CD4-positive, alpha-beta T cell (primary cell): ENCODE measurements at places on chromosomes 7 and 10. TPM values are rescaled to one million over a fixed set of nuclear protein-coding genes. Genes with fewer than 3 reads are reported as not detected.

- no peak for DNase-seq
- no peaks in the 10 kb centered on the region for H3K4me1 ChIP-seq
- H3K27ac ChIP-seq: no peak overlapping the region
These were observed 26.1 kb upstream of the PRKAR1B start for GRCh38 chr7:753190-753589.

DNA sequence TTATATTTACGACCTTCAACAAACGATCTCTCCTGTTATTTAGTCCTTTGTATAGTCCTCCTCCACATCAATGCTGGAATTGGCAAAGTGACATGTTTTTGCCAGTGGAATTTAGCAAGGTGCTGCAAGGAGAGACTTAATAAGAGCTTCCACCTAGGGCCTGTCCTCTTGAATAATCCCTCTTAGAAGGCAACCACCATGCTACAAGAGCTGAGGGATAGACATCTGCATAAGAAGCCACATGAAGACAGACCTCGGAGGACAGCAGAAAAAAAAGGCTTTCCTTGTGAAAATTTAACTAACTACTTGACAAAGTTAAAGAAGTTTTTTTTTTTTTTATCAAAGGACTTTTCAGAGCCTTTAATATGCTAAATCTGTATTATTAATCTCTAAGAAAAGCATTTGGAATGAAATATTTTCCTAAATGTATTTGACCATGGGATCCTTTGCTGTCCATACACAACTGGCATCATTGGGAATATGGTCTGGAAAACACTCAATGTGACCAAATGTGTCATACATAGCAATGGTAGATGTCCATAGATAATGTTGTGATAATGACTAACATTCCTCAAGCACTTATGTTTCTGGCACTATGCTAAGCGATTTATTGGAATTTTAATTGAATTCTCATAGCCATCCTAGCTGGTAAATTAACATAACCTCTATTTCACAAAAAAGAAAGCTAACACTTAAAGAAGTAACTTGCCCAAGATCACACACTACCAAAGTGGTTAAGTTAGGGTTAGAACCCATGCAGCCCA is 13.2 kb downstream of the HYCC1 start:
- H3K27ac ChIP-seq: no peak overlapping the region
- no peak for DNase-seq
- no peaks in the 10 kb centered on the region for H3K36me3 ChIP-seq

DNA sequence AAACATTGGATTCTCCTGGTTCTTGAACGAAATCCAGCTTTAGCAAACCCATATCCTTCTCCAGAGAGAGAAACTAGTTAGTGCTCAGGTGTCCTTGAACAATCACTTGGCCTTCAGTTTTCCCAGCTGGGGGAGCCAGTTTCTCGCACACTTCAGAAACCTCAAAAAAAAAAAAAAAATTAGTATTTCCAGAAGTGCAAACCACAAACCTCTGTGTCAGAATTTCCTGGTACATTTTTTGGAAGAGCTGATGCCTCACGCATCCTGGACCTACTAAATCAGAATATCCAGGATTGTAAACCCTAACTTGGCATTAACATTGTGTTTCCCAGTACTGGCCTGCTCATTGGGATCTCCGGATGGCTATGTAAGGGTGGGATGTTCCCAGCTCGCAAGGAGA is 143.4 kb upstream of the EGR2 start:
- no peak for DNase-seq
- no peak overlapping the region for H3K27ac ChIP-seq
- H3K4me3 ChIP-seq: no peak overlapping the region
- H3K4me1 ChIP-seq: no peaks in the 10 kb centered on the region
- H3K36me3 ChIP-seq: no peaks in the 10 kb centered on the region

DNA sequence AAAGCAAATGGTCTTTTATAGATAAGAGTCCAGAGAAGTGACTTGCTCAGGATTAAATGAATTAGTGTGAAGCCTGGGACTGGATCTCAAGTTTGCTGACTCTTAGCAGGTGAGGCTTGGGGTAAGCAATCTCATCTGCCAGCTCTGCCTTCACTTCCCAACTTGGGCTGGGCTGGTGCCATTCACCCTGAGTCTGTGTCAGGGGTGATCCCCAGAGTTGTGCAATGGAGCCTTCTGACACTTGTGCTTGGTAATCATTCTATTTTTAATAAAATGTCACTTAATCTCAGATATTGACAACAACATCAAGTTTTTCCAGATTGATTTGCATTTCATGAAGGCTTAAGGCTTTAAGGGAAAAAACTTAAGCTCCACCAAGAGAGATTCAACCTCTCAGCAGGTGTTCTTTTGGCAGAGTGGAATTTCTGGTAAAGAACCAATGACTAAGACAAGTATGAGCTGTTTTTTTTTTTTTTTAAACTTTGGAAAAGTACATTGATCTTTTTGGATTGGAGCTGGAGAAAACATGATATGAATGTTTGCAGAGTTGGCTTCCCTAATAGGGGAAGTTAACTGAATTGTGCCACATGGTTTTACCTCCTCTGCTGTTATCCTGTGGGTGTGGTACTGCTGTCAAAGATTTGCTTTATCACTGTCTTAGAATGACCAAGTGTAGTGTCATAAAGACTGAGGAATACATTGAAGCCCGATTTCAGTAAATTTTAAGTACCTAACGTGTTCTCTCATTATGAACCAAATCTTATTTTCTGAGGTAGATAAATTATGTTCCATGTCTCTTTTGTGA is 48.6 kb upstream of the GPR37 start:
- H3K36me3 ChIP-seq: no peaks in the 10 kb centered on the region
- no peaks in the 10 kb centered on the region for H3K4me1 ChIP-seq
- no peak overlapping the region for H3K4me3 ChIP-seq
- H3K27me3 ChIP-seq: no peaks in the 10 kb centered on the region

DNA sequence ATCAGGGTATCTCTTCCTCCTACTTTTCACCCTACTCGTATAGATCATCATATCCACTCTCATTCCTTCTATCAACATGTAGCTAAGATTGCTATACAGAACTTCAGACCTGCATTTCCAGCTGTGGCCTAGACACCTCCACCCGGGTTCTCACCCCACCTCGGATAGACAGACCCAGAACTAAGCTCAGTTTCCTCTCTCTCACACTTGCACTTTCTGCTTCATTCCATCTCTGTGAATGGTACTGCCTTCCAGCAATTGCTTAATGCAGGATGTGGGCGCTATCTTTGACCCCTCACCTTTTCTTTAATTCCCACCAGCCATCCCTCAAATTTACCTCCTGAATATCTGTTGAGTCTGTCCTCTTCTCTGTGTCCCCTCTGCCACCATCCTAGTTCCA is 35.7 kb downstream of the AGK start:
- no peaks in the 10 kb centered on the region for H3K27me3 ChIP-seq
- peaks cover 3% of the 10 kb centered on the region for H3K36me3 ChIP-seq
- DNase-seq: no peak
- H3K4me3 ChIP-seq: no peak overlapping the region
- H3K27ac ChIP-seq: no peak overlapping the region

GRCh38 chr10:55979203-55979602 is 381.9 kb downstream of the ZWINT start:
- no peaks in the 10 kb centered on the region for H3K27me3 ChIP-seq
- no peak overlapping the region for H3K4me3 ChIP-seq
- no peaks in the 10 kb centered on the region for H3K4me1 ChIP-seq
- H3K36me3 ChIP-seq: no peaks in the 10 kb centered on the region
- DNase-seq: no peak

- no peak overlapping the region for H3K27ac ChIP-seq
- no peaks in the 10 kb centered on the region for H3K36me3 ChIP-seq
- DNase-seq: no peak
- peaks cover 16% of the 10 kb centered on the region for H3K4me1 ChIP-seq
These were observed 281.9 kb downstream of the CAMK1D start for GRCh38 chr10:12631216-12631615.

- no peak overlapping the region for H3K27ac ChIP-seq
- no peaks in the 10 kb centered on the region for H3K36me3 ChIP-seq
- H3K4me3 ChIP-seq: no peak overlapping the region
- H3K27me3 ChIP-seq: no peaks in the 10 kb centered on the region
- no peak for DNase-seq
These were observed 149.9 kb upstream of the GPR26 start for GRCh38 chr10:123516291-123516690.

BUD23 gene
- total RNA-seq: 103 TPM

LLCFC1 gene
- total RNA-seq: not detected

FXYD4 gene
- total RNA-seq: not detected

LIPJ gene
- not detected for total RNA-seq
